ENCODE measurements at places on chromosomes 7 and 10.
A peak's percentile ranks its signal among the peaks of the same experiment; 100 is the strongest.

DNA sequence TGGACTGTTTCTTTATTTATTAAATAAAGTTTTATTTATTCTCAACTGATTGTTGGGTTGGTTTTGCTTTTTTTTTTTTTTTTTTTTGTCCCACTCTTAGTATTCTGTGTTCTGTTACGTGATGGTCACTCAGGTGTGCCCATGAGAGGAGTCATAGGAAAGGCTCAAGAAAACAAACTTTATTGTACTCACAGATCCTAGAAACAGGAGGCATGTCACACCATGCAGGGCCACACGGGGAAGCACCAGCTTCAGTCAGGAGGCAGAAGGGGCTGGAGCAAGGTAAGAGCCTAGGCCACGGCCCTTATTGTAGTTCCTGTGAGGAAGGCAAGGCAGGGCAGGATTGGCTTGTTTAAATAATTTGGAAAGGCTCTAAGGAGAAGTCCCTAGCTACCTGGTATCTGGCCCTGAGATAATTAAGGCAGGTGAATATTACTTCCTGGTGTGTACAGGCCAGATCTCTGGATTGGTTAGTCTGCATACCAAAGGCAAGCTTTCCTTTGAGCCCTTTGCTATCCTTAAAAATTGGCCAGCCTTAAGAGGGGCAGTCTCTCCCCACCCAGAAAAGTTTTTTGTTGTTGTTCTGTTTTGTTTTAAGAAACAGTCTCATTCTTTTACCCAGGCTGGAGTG lies 8.3 kb downstream of the ATOH7 start:
- peak; percentile 58 for DNase-seq

DNA sequence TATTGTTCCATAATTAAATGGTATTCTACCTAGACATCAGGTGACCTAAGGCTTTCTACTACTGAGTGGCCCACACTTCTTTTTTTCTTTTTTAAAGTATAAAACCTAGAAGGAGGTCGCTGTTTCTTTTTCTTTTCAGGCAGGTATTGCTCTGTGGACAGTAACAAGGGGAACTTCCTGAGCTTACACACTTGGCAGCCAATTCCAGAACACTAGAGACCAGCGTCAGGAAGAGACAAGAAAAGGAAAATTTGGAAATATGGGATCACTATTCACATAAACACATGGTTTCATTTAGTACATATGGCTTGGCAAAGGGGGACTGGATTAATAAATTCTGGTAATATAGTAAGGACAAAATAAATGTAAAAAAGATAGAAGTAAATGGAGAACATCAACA lies 141.9 kb downstream of the RSU1 start:
- DNase-seq, result no peak

- DNase-seq, result no peak
Observed at GRCh38 chr10:71998840-71999194, 34.6 kb downstream of the CHST3 start.

GRCh38 chr10:34624323-34625153 lies 190.6 kb downstream of the PARD3 start:
- DNase-seq, result no peak

GRCh38 chr7:1555046-1555812 lies 776 bp downstream of the TMEM184A start:
- DNase-seq, result peak; percentile 91

DNA sequence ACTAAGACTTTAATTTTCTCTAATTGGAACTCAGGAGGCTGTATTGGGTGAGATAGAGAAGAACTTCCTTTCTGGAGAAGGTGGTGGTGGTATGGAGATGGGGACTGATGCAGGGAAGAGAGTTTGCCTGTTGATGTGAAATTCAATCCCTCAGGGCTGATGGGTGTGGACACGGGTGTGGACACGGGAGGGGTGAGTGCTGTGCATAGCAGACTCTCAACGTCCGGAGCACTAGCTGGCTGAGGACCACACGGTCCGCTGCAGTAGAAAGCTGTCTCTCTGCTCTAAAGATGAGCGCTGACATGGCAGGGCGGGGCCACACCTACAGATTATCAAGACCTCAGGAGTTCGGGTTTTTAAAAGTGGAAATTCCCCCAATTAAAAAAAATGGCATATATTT lies 148.5 kb upstream of the PITRM1 start:
- no peak for DNase-seq

DNA sequence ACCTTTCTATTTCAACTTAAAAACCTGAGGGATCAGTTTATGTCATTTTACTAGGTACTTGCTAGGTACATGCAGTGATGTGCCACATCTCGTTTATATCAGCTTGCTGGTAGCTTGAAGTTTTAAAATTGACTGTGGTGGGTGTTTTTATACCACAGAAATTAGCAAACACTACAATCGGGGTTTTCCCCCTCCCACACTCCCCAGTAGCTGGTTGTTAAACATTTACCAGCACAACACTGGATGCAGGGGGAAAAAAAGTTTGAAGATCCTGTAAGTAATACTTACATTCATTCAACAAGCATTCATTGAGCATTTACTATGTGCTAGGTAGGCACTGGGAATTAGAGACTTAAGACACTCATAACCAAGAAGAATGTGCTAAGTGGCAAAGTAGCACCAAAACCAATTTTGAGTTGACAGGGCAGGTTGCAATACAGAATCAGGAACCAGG lies 32.6 kb downstream of the USP6NL start:
- no peak for DNase-seq

DNA sequence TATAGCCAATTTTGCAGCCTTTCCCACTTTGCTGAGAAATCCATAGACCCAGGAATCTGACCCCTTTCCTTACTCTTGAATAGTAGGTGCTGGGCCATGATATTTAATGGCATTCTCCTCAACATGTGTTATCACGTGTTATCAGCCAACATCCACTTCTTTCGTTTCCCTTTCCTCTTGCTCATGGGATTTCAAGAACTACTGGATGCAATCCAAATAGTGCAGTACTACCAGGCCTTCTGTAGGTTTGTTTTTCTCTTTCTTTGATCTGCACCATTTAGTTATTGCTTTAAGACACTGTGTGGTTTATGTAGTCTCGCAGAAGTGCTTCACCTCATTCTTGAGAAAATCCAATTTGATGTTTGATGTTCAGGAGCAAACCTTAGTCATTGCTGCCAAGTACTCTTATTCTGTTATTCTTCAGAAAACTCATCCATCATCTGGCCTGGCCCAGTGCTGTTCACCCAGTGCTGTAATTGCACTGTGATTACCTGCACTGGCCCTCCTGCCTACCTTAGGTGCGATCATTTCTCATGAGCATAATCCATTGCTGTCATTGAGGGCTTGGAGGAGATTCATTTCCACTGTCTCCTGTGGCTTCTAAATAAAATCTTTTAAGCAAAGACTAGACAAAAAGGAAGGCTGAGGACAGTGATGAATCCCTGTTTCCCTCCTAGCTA lies 315.3 kb downstream of the BMPER start:
- DNase-seq, result no peak

DNA sequence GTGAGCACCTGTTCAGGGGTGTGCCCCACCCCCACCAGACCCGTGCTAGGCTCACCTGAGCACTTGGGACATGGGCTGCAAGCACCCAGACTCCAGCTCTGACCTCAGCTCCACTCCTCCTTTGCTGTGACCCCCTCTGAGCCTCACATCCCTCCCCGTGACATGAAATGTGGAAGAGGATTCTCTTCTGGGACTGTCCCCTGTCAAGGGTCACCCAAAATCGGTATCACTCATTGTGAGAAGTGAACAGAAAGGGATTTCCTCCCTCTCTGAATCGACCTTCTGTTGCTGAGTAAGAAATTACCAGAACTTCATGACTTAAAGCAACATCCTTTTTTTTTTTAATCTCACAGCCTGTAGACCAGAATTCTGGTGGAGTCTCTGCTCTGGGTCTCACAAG lies 6.2 kb upstream of the CHST15 start:
- no peak for DNase-seq

DNA sequence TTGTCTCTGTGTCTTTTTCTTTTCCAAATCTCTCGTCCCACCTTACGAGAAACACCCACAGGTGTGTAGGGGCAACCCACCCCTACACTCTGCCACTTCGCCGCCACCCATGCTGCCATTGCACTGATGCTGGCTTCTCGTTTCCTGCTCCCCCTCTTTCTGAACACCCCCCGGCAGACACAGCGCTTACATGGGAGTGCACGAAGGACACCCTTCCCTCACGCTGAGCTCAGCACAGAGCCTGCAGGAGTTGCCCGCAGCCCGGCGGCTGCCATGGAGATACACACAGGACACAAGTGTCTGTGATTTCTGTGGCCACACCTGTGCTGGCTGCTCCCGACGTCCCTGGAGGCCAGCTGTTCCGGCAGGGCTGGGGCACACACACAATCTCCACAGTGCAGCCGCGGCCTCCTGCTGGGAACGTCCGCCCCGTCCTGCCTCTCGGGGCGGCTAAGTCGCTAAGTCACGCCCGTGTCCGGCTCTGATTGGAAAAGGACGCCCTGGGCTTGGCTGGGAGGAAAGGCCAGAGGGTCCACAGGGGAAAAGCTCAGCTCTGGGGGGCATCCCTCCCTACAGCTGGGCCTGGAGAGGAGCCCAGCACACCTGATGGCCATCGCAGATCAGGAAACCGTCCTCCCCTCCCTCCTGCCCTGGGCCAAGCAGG lies 349.8 kb downstream of the PTPRN2 start:
- DNase-seq, result no peak

GRCh38 chr7:116673457-116673865 lies 1.5 kb downstream of the MET start:
- DNase-seq, result no peak

DNA sequence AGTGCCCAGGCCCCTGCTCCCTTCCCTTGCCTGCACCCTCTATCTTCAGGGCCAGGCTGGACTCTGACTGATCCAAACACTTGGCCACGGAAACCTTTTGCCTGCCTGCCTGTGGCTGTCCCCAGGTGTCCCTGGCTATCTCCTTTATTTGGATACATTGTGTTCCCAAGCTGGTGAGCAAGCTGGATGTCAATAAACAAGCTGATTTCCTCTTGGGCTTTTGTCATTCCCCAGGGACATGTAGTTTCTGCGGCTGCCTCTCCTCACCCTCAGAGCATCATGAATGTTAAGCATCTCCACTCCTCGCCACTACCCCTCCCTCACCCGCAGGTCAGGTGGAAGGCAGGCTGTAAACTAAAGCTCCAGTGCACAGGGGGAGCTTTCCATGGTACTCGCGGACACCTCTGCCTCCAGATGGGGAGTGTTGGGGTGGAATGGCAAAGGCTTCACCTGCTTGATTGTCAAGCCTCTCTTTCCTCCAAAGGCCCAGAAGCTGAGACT lies 6.9 kb downstream of the GHRHR start:
- DNase-seq, result no peak

GRCh38 chr7:5699467-5700384 lies 81.7 kb downstream of the RNF216 start:
- no peak for DNase-seq

GRCh38 chr10:63093227-63093626 lies 39.9 kb upstream of the NRBF2 start:
- no peak for DNase-seq

GRCh38 chr7:40310258-40310657 lies 175.5 kb downstream of the SUGCT start:
- no peak for DNase-seq

GRCh38 chr7:29207162-29207801 lies 12.7 kb downstream of the CHN2 start:
- DNase-seq, result no peak

DNA sequence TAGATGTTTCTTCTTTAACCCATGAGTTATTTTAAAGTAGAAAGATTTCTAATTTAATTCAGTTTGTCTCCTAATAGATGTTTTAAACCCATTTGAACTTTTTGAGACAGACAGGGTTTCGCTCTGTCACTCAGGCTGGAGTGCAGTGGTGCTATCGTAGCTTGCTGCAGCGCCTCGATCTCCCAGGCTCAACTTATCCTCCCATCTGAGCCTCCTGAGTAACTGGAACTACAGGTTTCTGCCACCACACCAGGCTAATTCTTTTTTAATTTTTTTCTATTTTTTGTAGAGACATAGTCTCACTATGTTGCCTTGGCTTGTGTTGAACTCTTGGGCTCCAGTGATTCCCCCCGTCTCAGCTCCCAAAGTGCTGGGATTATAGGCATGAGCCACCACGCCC lies 53.0 kb upstream of the RAB18 start:
- DNase-seq, result no peak

DNA sequence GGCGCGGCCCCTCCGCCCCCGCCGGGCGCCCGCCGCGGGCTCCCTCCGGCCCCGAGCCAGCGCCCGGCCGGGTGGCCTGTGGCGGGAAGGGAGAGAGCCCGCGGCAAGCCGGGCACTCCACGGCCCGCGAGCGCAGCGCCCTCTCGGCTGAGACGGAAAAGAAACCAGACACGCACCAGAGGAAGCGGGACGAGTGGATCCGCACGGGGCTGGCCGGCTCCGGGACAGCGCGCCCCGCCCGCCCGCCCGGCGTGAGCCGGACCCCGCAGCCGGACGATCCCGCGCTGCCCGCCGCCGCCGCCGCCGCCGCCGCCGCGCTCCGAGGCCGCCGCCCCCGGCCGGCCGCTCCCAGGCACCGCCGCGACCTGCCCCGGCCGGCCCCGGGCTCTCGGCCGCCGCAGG lies 300 bp downstream of the ARHGAP21 start:
- no peak for DNase-seq

DNA sequence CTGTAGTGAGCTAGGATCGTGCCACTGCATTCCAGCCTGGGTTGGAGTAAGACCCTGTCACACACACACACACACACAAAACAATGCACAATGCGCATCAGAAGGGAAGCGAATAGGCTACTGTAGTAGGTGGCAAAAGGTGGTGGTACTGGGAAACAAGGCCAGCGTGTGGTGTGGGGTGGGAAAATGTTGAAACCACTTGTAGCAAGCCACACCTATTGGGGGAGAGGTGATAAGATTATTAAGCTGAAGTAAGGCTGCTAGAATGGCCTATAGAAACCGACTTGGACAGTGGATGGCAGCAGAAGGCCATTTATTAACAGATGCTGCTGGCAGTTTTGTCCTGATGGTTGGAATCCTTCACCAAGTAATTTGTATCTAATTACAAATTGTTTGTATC lies 7.2 kb upstream of the CHCHD1 start:
- peak; percentile 27 for DNase-seq

DNA sequence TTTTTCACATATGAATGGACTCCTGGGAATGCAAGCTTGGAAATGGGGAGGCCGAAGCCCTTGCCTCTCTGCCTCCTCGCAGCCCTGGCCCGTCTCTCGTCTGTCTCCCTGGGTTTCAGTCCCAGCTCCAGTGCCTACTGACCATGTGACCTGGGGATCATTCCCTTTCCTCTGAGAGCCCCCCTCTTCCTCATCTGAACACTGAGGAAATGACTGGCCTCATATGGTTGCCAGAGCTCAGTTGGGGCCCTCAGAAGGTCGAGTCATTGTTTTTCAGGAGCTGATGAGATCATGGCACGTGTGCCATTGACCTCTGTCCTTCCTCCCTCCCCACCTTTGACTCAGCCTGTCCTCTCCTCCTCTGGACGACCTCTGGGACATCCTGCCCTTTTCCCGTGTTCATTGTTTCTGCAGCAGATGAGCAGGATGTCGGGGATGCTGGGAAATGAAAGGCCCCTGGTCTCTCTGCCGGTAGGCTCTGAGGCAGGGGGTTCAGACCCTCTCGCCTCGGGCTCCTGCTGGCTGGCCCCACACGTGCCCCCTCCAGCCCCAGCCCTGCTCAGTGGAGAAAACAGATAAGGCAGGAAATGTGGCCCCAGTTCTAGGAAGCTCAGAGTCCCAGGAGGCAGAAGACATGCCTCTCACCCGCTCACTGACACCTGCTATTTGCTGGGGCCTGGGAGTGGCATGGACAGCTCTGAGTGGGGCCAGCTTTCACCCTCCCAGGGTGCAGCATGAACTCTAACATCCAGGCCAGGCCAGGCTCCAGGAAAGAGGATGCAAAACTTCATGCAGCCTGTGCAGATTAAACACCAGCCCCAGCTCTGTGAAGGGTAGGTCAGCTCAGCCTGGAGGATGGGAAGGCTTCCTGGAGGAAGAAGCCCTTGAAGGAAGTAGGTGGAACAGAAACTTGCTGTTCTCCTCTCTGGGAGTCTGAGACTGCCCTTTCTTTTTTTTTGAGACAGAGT lies 8.3 kb upstream of the PPP1R35 start:
- no peak for DNase-seq

GRCh38 chr10:71308244-71308643 lies 10.8 kb upstream of the SLC29A3 start:
- no peak for DNase-seq
